ENCODE measurements at places on chromosomes 16 and 17.

DNA sequence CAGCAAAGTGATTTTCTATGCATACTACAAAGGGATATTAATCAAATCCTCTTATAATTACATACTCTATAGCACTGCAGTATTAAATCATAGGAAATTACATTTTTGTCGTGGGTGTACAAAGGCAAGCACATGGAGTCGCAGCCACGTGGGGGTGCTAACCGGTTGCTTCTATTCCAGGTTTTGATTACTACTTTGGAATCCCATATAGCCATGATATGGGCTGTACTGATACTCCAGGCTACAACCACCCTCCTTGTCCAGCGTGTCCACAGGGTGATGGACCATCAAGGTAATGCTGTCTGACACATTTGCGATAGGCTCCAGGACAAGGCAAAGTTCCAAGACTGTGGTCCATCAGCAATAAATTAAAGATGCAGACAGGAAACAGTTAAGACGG is 60.1 kb downstream of the ARSG start:
- DNase-seq: no peak

- DNase-seq: no peak
These were observed 3.9 kb upstream of the SETD1A start for GRCh38 chr16:30953511-30954124.

GRCh38 chr17:72962106-72962505 is 130.4 kb downstream of the SLC39A11 start:
- DNase-seq: no peak

DNA sequence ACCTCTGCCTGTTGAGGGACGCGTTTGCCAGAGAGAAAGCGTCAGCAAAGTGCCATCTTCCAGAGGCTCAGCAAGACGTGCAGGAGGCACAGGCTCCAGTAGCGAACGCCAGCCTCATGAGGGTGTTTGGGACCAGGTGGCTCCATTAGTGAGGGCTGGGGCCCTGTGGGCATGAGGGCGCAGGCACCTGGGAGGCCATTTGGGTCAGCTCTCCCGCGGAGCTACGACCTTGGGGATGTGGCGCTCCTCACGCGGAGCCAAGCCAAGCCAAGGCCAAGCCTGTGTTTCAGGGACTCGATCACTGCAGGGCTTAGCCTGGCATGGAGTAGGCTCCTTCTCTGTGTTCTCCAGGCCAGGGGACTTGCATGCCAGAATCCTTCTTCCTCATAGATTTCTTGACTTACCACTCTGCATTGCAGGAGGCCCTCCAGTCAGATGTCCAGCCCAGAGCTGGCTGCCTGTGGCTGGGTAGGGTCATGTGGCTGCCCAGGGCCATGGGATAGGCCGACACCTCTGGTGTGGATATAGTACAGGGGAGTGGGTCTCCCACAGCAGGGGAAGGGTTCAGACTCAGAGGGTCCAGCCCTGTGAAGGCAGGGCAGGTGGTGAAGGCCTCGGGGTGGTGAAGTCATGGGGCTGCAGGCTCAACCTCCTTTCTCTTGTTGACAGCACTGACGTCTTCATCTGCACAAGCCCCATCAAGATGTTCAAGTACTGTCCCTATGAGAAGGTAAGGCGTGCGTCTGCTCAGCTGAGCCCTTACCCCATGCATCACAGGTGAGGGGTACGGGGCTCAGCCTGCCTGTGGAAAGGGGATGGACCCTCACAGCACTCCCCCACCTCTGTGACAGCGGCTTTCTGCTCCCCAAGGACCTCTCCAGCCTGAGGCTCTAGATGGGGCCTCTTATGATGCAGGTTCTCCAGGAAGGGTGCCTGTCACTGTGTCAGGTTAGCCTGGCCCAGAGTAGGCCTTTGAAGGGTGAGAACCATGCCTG is 19.6 kb downstream of the NT5M start:
- DNase-seq: no peak

GRCh38 chr16:474420-475122 is 49.1 kb downstream of the RAB11FIP3 start:
- DNase-seq: no peak

DNA sequence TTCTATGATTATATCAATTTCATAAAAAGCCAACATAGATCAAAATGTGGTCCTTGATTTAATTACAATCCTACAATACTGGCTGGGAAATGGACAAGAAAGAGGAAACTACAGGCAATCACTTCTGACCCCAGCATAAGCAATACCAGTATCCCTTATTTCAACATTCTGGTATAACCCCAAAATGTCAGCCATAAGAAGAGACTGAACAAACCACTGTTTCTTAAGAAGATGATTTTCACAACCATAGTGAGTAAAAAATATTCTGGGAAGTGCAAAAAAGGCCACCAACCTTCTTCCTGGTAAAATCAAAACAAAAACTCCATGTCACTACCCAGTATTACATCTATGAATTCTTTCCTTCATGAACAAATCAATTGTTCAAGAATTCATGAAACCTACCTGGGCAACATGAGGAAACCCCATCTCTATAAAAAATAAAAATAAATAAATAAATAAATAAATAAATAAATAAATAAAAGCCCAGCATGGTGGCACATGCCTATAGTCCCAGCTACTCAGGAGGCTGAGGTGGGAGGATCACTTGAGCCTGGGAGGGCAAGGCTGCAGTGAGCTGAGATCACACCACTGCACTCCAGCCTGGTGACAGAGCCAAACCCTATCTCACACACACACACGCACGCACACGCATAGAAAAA is 7.5 kb downstream of the N4BP1 start:
- no peak for DNase-seq

DNA sequence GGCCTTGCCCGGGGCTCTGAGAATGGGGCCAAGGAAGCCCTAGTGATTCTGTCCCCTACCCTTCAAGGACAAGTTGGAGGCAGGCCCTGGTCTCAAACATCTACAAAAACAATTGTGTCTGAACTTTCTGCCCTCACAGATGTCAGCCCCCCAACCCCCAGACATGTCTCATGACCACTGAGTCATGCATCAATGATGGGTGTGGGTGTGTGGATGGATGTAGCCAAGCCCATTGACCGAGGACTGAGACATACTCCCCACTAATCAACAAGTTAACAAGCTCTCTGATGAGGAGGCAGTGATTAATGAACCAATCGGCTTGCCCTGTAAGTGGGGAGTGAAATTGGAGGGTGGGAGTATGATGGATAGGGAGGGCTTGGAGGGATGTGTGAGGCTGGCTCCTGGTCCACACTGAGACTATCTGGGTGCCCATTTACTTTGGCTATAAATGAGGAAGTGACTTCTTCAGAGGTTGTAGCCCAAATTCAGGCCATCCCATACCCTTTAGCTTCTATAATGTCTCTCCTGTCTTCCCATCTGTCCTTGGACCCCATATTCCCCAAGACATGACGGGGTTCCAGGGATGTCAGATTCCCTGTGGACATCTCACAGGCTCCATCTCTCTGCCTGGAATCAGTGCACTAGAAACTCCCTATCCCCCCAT is 97.1 kb upstream of the TMEM97 start:
- no peak for DNase-seq

DNA sequence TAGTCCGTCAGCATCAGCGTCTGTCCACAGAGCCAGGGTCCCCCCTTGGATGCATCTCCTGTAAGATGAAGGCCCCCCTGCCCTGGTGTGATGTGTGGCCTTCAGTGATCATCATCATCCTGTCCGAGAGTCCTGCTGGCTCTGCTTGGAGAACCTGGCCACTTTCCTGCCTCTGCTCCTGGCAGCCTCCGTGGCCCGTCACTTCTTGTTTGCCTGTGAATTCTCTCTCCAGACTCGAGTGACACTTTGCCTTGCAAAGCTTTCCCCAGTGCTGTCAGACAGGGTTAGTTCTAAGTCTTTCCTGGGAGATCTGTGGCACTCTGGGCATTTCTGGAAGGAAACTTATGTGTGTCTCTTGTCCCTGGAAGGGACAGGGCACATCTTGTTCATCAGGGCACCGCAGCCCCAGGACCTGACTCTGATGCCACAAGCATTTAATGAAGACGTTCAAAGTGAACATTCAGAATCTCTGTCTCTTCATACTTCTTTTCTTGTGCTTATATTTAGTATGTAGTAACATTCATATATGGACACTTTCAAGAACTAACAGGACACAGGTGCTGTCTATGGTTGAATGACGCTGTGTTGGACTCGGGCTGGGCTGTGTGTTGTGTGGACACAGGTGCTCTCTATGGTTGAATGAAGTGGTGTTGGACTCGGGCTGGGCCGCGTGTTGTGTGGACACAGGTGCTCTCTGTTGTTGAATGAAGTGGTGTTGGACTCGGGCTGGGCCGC is 68.5 kb downstream of the RPTOR start:
- DNase-seq: no peak

DNA sequence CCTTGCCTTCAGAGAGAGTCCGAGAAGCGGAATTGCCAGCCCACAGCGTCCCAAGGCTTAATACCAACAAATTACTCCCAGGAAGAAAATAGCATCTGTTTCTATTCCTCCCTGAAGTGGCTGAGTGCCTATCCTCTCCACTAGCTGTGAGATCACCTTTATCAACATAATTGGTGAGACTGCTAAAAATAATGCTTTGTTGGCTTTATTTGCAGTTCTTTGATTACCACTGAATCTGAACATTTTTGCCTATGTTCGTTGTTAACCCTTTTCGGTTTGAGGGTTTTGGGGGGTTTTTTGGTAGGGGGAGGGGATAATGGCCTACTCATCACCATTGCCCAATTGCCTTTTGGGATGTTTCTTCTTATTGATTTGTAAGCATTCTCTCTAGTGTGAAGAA is 31.0 kb downstream of the MMP15 start:
- DNase-seq: no peak

Measured in frontal cortex (tissue), 4 donors.